Stimulated activated CD8-positive, alpha-beta memory T cell treated with anti-CD3 and anti-CD28 coated beads, Interleukin-4, amount 100 ng/mL, for 1 hour (primary cell): ENCODE measurements at places on chromosomes 13 and 19.

DNA sequence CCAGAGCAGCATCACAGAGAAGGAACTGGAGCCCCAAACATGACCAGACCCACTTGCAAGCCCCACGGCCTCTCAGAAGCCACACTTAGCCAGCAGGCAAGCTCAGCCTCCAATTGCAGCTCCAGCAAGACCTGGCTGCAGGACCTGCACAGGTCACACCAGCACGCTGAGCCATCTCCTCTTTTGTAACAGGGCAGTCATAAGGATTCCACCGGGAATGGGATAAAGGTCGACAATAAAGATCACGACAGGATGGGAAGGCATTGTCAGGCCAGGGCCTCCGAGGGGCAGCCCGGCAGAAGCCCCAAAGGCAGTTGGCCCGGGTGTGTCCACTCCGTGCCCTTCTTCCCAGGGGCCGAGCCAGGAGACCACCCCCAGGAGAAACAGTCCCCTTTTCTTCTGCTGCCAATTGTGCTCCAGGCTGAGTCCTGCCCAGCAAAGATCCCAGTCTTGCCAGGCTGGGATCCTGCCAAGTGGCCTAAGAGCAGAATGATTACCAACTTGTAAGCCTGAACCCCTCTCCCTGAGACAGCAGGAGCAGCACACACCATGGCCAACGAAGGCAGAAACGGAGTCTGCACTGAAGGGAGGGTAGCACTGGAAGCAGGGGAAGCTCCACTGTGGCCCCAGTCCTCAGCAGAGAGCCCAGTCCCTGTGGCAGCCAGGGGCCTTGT, 12.5 kb downstream of the PEPD start:
- no peak for DNase-seq

GRCh38 chr19:17683078-17683477, 5.1 kb downstream of the UNC13A start:
- no peak for DNase-seq

- no peak for DNase-seq
These were observed 1544.6 kb downstream of the OLFM4 start for GRCh38 chr13:54573186-54573585.

DNA sequence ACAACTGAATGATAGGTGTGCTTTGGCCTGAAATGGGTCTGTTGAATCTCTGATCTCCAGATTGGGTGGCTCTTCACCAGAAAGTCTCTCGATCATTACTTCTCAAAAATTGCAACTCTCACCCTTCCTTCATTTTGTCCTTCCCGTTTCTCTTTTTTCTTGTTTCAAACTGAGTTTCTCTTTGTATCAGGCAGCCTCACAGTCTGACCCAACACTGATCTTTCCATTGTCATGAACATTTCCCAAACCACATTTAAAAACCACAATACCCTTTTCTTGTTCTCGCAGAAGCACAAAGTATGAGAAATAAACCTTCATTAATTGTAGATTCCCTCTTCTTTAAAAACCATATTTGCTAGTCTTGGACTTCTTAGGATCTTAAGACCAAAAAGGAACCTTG, 33.6 kb upstream of the HMGB1 start:
- no peak for DNase-seq

DNA sequence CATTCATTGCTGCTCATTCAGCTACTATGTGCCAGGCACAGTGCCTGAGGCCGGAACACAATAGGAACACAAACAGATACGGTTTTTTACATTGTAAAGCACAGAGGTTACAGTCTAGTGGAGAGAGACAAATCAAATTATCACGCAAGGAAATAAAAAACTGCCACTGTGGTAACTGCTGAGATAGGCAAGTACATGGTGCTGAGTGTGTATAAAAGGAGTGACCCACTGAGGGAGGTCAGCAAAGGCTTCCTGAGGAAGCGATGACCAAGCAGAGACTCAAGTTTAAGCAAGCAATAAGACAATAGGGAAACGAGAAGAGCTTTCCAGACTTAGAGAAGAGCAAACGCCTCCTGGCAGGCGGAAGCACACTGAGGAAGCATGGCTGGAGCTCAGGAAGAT, 56.4 kb downstream of the NUFIP1 start:
- no peak for DNase-seq
